ENCODE measurements at places on chromosomes 3 and 15.

GRCh38 chr3:186790261-186790981 lies 7.0 kb downstream of the EIF4A2 start:
- peak; percentile 36 for DNase-seq

DNA sequence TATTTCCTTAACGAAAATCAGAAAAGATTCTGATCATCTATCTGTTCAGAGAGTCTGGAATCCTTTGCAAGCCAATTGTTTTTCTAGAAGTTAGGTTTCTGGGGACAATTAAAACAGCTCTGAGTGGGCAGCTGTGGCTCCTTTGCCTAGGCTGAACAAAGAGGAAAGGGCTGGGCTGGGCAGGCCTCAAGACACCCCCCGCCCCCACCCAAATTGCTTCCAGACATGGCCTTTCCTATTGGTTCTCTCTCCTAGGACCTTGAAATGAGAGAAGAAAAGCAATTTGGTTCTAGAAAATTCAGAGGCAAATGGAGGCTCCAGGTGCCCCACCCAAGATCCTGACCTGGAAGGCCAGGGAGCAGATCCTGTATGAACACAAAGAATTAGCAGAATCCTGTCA lies 2.3 kb upstream of the ADPGK start:
- no peak for DNase-seq

DNA sequence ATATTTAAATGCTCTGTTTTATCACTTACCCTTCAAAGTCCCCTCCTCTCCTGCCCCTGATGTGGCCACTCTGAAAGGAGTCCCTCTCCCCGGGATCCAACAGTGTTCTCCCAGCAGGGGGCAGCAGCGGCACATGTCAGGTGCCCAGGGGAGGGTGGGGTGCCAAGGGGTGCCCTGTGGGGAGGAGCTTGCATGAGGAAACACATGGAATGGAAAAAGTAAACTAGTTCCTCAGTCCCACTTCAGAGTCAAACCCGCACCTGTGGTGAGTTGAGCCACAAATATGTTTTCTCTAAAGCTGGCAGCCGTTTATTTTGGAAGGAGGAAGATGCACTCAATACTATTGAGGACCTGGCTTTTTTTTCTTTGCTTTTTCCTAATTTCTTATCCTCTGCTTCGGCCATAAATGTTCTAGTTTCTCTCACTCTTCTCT lies 30.1 kb upstream of the NRROS start:
- DNase-seq: peak; percentile 93

- DNase-seq: no peak
Measured at GRCh38 chr15:88803241-88803919, at the start of gene ACAN. ACAN (plus strand) TSS chr15:88803436; CDS start chr15:88836207, 32,771 bp downstream.

- DNase-seq: no peak
Measured at GRCh38 chr3:33355611-33356010, 78.4 kb downstream of the FBXL2 start.

- no peak for DNase-seq
Measured at GRCh38 chr3:73446467-73447110, 178.2 kb downstream of the PDZRN3 start.

DNA sequence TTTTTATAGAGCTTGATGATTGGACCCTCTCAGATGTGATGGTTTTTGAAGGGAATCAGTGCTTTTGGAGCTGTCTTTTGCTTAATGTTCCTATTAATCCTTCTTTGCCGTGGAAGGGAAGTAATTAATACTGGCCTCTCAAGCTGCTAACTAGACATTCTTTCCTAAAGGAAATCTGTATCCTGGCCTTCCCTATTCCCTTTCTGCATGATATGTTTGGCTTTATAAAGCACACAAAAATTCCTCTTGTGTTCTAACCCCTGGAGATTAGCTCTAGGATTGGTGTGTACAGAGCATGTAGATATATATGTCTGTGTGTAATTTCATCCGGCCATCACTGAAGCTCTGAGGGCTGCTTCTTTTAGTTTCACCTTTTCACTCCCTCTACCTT lies 6.9 kb downstream of the ATXN7 start:
- DNase-seq: no peak

GRCh38 chr15:28993720-28994053 lies 107.9 kb downstream of the APBA2 start:
- no peak for DNase-seq

GRCh38 chr3:89314454-89315098 lies 207.2 kb downstream of the EPHA3 start:
- no peak for DNase-seq

DNA sequence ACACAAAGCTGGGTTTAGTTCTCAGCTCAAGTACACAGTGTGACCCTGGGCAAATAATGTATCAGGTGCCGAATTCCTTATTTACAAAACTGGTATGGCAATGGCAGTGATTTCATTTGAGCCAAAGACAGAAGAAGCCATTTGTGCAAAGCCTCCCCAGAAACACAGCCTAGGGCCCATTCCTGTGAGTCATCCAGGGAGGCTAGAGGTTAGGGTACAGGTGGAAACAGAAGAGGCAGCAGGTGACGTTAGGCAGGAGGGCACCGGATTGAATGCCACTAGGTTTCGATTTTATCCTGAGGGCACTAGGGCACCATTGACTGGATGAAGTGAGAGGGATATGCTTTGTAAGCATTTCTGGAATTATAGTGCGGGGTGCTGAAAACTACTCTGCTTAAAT lies 766.9 kb upstream of the NR2F2 start:
- DNase-seq: no peak

- no peak for DNase-seq
Measured at GRCh38 chr3:149555927-149556326, 81.4 kb downstream of the TM4SF4 start.

- no peak for DNase-seq
Measured at GRCh38 chr3:9143184-9143583, 106.3 kb downstream of the SRGAP3 start.

GRCh38 chr15:26698555-26698954 lies 74.3 kb downstream of the GABRB3 start:
- DNase-seq: no peak

- DNase-seq: no peak
Measured at GRCh38 chr15:97728791-97729190, 231.7 kb upstream of the ARRDC4 start.

DNA sequence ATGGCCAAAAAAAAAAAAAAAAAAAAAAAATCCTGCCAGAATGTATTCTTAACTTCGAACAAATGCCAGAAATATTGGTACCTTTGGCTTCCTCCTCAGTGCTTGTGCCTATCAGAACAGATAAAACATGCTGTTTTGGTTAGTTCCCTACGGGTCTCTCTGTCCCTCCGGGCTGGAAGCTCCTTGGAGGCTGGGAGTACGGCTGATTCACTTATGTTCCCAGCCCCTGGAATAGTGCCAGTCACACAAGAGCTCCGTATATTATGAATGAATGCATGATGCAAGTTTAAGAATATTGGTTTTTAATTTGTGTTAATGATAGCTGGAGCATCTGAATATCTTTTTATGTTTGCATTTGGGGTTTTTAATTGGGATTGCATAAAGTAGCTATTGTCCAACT lies 44.0 kb downstream of the NR2F2 start:
- no peak for DNase-seq

GRCh38 chr3:94117729-94118128 lies 54.9 kb downstream of the NSUN3 start:
- no peak for DNase-seq

DNA sequence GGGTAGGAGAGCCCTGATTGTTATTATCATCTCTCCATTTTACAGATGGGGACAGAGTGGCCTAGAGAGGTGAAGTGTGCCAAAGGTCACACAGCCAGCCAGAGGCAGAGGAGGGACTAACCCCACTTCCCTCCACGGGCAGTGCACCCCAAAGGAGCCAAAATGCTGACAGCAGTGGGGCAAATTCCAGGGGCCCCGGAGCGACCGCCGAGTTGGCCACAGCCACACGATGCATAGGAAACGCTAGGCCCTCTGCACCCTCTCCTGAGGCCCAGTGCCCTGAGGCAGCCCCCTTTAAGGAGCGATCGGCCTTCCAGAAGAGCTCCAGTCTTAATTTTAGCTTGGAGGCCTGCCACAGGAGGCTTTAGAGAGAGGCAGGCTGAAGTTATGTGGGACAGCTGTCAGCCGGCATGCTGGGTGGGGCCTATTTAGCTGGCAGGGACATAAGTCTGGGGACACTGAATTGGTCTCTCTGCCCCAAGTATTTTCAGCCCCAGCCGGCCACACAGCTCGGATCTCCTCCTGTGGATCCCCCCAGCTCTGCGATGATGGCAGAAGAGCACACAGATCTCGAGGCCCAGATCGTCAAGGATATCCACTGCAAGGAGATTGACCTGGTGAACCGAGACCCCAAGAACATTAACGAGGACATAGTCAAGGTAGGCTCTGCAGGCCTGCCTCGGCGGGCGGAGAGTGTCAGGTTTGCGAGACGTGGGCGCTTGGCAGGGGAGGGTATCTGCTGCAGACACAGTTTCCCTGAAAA lies at the start of gene CAV3:
TSS of gene CAV3 (plus strand) at position 471 of the 763 bp plus-strand sequence. CDS start at position 546, 75 bp downstream.
- no peak for DNase-seq

GRCh38 chr15:48366584-48367312 lies 35.5 kb downstream of the DUT start:
- no peak for DNase-seq

- no peak for DNase-seq
Measured at GRCh38 chr3:186732169-186732766, 15.1 kb downstream of the KNG1 start.

DNA sequence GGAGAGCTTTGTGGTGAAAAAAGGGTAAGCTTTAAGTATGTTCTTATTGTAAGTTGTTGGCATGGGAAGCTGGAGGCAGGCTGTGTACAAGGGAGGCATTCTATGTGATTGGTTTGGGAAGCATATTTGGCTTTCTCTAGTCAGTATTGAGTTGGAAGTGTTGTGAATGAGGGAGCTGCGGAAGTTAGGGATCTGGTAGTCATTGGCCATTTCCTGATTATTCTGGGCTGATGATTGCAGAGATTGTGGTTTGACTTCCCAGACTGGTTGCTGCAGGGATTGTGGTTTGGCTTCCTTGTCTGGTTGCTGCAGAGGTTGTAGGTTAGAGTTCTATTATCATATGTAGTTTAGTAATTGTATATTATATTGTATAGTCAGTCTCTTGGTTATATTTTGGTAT lies 21.0 kb downstream of the STXBP5L start:
- DNase-seq: no peak

DNA sequence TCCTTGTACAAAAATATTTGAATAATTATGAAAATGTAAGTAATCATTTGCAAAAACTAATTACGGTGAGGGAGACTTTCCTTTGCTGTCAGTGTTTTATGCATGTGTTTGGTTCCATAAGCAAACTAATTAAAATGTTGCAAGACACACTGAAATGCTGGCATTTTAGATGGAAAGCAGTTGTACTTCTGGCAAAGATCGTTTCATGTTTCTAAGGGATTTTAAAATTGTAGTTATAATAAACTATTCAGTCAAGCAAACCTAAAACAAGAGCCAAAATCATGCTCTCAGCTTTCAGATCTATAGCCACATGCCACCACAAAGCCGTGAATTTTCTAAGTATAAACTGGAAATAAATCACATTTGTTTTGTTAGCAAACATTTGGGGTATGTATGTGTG lies 240.1 kb upstream of the ZNF385D start:
- no peak for DNase-seq

DNA sequence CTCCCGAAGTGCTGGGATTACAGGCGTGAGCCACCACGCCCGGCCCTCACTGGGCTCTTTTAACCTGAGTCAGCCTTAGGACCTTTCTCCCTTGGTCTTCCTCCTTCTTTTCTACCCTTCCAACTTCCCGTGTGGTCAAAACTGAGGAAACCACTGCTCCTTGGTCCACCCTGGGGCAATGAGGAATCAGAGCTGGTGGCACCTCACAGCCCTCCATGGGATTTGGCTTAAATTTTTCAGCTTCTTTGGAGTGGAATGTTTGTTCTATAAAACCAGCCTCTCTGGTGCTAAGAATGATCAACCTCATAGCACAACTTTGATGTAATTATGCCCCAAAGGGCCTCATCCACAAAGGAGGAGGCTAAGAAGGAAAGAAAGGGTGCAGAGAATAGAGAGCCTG lies 76.6 kb upstream of the CFAP20DC start:
- DNase-seq: no peak

DNA sequence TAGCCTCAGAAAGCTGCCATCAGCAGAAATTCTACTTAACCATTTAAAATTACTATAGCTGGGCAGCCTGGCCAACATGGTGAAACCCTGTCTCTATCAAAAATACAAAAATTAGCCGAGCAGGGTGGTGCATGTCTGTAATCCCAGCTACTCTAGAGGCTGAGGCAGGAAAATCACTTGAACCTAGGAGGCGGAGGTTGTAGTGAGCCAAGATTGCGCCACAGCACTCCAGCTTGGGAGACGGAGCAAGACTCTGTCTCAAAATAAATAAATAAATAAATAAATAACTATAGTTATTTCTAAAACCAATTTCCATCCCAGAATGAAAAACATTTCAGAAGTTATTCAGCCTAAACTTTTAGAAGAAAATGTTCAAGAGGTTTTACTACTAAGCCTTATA lies 25.1 kb downstream of the LRRFIP2 start:
- DNase-seq: no peak

DNA sequence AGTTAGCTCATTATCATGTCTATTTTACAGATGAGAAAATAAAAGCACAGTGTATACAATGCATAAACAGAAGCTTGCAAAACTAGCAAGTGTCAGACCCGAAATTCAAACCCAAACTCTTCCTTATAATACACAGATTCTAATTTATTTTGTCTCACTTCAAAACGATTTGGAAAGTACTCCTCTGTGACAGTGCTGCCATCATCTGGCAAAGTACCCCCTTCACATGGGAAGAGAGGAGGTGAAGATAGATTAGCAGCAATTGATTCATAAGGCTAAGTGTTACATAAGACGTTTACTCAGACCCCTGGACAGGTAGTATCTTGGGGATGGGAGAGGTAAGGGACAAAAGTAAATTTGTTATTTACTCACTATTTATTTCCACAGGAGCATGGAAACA lies 744.0 kb upstream of the SGO1 start:
- DNase-seq: no peak

DNA sequence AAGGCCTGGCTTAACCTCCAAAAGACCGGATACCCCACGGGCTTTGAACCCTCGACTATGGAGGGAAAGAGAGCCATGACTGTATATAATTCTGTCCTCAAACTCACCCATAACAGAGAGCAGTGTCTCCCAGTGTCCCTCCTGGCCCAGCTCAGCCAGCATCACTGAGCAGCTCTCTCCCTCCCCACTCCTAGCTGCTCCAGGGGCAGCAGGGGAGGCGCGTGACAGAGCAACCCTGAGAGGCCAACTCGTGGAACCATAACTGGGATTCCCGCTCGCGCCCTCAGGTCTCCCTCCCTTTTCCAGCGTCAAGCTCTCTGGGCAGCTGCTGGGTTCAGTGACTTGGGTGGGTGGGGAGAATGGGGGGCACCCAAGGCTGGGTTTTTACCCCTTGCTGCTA lies 561 bp upstream of the CPLX3 start:
- no peak for DNase-seq

DNA sequence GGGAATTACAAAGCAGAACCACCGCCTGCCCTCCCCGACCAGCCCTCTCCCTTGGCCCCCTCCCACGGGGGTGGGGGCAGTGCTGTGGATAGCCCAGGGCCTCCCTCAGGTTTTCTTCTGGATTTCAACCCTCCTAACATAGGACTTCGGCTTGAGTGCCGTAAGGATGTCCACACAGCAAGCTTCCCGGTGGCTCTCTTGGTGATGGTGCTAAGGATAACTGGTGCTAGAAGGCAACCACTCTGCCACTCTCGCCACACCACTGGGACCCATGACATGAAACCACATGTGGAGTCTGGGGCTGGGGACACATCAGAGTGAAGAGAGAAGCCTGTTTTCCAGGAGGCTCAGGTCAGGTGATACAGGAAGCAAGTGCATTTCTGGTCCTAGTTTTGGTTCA lies 35.4 kb downstream of the SCN5A start:
- DNase-seq: no peak

Data from CD4-positive, alpha-beta T cell treated with Interleukin-17A for 1 hour (primary cell).